HEK293T (cell line): ENCODE measurements at places on chromosomes 2 and 18.

DNA sequence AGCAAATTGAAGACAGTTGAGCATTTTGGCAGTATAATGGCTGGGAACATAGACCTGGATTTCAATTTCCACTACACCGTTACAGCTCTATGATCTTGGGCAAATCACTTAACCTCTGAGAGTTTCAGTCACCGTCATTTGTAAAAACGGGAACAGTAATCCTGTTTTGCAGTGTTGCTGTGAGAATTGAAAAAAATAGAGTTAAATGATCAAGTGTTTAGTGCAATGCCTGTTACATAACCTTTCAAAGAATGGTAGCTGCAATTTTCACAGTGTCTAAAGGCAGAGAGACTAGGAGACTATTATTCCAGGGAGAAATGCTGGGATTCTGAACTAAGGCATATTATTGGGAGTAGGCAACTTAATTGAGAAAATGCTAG, 2.0 kb downstream of the AGPS start:
- no peak for DNase-seq

- DNase-seq = no peak
These were observed 35.1 kb downstream of the GULP1 start for GRCh38 chr2:188326669-188327301.

DNA sequence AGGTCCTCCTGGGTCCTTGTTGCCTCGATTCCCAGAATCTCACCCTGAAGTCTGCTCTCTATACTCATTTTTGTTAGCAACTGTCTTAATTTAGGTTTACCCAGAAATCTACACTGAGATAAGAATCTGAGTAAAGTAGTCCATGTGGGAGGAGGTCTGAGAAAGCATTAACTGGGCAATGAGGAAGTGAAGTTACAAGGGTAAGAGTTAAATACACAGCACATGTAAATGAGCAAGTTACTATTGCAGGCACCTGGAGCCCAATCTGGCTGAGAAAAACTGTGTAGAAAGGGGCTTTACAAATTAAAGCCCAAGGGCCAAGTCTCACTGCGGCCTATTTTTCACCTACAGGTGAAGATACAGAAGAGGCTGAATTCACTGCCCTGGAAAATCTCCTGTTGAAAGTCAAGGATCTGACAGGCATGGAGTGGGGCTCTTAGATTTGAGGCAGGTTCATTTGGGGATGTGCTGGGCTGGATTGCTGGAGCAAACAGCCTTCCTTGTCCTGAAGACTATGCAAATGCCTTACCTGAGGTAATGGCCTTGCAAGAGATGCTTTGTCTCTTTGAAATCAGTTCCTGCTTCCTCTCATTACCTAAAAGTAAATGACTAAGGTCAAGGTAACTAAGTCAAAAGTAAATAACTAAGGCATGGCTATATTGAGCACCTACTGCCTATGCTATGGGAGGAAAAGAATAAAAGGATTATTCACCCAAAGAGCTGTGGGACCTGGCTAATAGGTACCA, 84.4 kb upstream of the DYNAP start:
- DNase-seq = no peak

GRCh38 chr18:62445386-62445917, 77.4 kb upstream of the ZCCHC2 start:
- no peak for DNase-seq

DNA sequence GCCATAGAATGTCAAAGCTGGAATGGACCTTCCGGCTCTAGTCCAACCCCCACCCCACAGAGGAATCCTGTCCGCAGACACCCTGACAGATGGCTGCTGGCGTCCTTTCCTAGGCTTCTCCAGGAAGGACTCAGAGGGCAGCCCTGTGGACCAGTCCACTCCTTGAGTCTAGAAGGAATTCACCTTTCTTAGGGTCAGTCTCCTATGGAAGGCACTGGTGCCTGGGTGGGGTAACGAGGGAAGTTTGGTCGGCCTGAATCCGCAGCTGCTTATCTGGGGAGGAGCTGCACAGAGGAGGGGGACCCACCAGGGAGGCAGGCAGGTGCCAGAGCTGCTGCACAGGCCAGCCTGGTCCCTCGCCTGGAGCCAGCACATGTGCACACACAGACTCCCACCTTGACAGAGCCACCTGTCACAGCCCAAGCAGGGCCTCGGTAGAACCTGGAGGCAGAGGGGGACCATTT, 2.5 kb downstream of the DNMT3A start:
- no peak for DNase-seq

DNA sequence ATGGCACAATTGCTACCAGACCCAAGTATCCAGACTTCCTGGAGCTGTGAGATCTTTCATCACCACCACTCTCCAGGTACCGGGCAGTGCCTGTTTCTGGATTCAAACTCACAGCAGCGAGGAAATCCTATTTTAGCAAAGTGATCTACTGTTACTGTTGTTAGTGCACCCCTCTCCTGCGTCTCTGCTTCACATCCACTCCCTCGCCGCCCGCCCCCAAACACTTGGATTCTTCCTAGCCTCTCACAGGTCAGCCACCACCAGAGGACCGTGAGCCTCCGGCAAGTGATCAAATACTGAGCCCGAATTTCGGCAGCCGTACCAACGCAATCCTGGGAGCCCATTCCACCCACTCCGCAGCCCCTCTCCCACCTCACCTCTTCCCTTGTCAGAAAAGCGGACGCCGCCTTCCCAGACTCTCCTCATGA, 519 bp downstream of the METTL4 start:
- DNase-seq = peak; percentile 53

- no peak for DNase-seq
These were observed 9.7 kb upstream of the COPS8 start for GRCh38 chr2:237075749-237076599.

DNA sequence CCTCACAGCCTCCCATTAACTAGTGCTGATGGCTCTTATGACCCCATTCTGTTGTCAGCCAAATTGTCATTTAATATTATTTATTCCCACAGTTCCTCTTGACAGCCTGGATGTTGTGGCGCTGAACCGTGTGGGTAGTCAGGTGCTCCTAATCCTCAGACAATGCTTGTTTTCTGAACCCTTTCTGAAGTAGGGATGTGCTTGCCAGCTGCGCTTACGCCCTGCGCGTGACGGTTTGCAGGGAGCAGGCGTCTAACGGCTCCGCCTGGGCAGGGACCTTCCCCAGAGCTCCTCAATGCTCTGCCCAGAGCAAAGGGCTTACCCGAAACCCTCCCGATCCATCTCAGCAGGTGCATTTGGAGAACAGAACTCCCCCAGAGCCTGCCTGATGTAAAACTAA, 358.2 kb upstream of the MYT1L start:
- DNase-seq = no peak

DNA sequence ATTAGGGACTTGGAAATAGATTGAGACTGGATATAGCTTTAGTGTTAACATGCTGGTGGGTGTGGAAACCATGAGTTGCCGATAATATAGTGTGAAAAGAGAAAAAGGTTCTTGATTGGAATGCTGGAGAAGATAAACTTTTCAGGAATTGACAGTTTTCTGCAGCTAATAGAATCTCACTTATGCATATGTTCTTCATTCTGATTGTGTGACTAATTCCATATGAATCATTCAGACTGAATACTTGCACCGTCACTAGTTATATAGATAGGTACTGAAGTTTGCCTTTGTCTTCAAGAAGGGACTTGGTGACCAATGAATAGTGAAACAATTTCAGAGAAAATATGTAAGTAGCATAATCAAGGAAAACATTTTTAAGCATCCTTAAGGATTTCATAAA, 225.7 kb upstream of the FOSL2 start:
- no peak for DNase-seq

DNA sequence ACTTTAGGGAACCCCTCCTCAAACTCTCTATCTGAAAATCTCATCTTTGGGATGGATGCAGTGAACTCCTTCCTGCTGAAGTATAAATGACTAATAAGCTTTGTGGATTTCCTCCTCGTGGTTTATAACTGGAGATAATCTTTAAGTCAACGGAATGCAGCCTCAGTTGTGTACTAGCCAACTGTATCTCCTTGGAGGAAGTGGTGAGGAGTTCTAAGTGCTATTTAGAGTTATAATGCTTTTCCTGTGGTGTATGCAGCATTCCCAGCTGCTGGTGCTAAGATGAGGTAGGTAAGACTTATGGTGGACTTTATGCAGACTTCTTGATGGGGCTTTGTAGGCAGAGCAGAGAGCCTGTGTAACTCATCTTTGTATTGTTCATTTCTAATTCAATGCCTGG, 90.9 kb downstream of the LYPD6B start:
- DNase-seq = no peak
